Lower leg skin (tissue), 4 donors: ENCODE measurements at places on chromosomes 3 and 15. TPM values are rescaled to one million over a fixed set of nuclear protein-coding genes. Genes with fewer than 3 reads are reported as not detected.

DNA sequence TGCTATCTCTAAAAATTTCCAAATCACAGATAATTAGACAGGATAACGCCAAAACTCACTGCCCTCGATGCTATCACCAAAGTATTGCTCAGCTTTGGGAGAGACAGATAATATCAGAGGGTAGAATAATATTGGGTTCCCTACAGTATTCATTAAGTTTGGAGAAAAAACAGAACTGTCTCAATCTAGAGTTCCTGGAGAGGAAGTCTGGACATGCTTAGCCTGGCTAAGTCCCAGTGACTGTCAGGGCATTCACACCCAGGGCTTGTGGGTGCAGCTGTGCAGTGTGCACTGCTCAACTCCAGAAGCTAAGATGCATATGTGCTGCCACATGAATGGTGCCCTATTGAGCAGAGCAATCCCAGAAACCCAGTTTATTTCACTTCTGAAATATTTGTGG is 459.6 kb upstream of the DPH6 start:
- no peak for DNase-seq

GRCh38 chr3:48715174-48715800 is 1.7 kb downstream of the IP6K2 start:
- DNase-seq, result no peak

DNA sequence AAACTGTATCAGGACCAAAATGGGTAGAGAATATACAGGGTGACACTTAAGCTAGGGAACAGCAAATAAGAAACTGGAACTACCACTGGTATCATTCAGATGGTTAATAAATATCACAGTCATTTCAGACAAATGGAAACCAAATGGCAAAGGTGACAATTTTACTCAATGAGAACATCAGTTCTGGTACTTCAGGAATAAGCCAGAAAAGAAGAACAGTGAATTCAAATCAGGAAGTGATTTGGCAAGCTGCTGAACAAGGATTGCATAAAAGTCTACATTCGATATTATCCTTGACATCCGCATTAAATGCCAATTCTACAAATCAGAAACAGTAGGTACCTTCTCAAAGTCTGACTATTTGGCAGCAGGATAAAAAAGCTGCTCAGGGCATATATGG is 23.5 kb upstream of the STIMATE start:
- DNase-seq, result no peak

DNA sequence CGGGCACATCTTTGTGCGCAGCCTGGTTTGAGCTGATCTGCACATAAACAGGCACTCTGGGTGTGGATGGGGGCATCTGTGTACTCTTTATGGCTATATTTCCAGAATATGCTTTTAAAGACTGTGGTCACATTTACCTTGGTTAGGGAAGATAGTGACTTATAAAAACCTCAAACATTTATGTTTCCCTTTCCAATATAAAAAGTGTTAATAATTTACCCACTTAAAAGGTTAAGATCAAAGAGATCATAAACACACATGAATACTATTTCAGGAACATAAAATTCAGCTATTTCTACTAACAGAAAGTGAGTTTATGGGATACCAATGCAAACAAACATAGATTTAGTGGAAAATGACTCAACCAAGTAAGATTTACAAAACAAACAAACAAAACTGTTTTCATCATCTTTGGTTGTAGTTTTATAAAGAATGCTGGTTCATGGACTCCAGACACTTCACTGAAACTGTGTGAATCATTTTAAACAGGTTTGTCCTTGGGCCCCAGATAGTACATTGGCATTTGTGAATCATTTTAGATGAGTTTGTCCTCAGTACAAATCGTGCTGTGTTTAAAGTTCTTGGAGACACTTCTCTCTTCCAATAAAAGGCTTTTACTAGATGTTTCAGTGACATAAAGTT is 253.5 kb upstream of the CTDSPL start:
- DNase-seq, result no peak

DNA sequence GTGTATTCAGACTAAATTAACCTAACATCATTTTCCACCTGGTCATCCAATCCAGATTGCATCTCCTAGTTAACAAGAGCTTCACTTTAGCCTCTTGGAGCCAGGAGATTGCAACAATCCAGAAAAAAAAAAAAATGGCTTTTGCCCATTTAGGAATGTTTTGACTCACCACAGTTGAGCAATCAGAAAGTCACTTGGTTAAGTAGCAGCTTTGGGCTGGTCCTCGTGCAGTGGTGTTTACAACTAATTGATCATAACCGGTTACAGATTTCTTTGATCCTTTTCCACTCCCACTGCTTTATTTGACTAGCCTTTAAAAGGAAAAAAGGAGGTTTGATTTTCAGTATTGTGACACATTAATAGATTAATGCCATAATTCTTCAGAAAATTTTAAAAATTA is 688.8 kb upstream of the CCDC54 start:
- DNase-seq, result peak; percentile 80

GRCh38 chr3:71721651-71722157 is 3.5 kb downstream of the EIF4E3 start:
- no peak for DNase-seq

GRCh38 chr3:11390411-11391131 is 118.4 kb downstream of the ATG7 start:
- DNase-seq, result no peak

Gene RPS17
- 4,420 TPM for total RNA-seq

Gene GOLGA6L7
- not detected for total RNA-seq
